ENCODE measurements at places on chromosomes 5 and 9. TPM values are rescaled to one million over a fixed set of nuclear protein-coding genes. Genes with fewer than 3 reads are reported as not detected.

STOM gene
- 44.5 TPM for total RNA-seq

CDX1 gene
- not detected for total RNA-seq

OR1L8 gene
- total RNA-seq: not detected

NMUR2 gene
- total RNA-seq: not detected

CDHR2 gene
- total RNA-seq: 0.61 TPM

VCAN gene
- total RNA-seq: not detected

SPATA31C1 gene
- total RNA-seq: not detected

ARL15 gene
- total RNA-seq: 5.4 TPM

FOXE1 gene
- 0.07 TPM for total RNA-seq

AHRR gene
- 20.5 TPM for total RNA-seq

ORM2 gene
- total RNA-seq: not detected

DBH gene
- total RNA-seq: not detected

PCDHGC5 gene
- total RNA-seq: not detected

CYLC2 gene
- total RNA-seq: not detected

PCDHB12 gene
- total RNA-seq: not detected

TTC23L gene
- total RNA-seq: 0.26 TPM

SUSD1 gene
- total RNA-seq: 2.5 TPM

WNT8A gene
- total RNA-seq: not detected

SMIM33 gene
- total RNA-seq: 0.46 TPM

RANBP17 gene
- not detected for total RNA-seq

All from activated CD4-positive, alpha-beta T cell treated with anti-CD3 and anti-CD28 coated beads for 36 hours (primary cell).